Stimulated activated CD4-positive, alpha-beta T cell treated with anti-CD3 and anti-CD28 coated beads, Interleukin-2, amount 100 ng/mL, for 4 hours (primary cell): ENCODE measurements at places on chromosomes 5 and 9.

DNA sequence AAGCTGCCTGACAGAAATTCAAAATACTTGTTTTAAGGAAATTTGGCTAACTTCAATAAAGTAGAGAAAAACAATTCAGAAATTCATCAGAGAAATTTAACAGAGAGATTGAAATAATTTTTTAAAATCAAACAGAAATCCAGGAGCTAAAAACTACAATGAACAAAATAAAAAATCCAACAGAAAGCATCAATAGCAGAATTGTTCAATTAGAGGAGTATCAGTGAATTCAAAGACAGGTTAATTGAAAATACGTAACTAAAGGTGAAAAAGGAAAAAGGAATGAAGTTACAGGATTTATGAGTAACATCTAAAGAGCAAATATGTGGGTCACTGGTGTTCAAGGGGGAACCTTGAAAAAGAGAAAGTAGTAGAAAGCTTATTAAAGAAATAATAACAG lies 36.8 kb downstream of the FANCC start:
- DNase-seq: no peak

DNA sequence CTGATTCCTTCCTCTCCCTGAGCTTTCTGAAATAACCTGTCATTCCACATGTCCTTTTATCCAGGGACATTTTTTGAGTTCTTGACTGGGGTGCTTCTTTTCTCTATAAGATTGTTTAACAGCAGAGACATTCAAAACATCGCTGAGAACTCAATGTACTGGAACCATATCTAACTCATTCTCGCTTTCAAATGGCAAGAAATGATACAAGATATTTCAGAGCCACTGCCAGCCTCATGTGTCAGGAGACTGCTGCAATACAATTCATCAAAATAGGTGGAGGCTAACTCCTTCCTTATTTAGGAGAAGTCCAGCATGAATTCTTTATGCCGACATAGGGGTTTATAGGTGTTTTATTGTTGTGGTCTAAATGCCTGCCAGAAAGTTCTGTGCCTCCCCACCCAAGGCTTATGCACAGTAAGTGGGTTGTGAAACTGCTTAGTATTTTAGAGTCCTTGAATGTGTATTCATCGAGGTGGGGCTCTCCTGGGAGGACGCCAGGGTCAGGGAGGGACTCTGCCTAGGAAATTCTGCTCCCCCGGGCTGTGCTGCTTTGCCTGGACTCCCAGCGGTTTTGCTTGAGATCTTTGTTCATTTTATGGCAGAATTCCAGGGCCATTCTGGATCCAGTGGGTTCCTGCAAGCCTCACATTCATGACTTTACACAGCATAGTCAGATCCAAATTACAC lies 53.9 kb downstream of the ZNF474 start:
- DNase-seq: no peak

DNA sequence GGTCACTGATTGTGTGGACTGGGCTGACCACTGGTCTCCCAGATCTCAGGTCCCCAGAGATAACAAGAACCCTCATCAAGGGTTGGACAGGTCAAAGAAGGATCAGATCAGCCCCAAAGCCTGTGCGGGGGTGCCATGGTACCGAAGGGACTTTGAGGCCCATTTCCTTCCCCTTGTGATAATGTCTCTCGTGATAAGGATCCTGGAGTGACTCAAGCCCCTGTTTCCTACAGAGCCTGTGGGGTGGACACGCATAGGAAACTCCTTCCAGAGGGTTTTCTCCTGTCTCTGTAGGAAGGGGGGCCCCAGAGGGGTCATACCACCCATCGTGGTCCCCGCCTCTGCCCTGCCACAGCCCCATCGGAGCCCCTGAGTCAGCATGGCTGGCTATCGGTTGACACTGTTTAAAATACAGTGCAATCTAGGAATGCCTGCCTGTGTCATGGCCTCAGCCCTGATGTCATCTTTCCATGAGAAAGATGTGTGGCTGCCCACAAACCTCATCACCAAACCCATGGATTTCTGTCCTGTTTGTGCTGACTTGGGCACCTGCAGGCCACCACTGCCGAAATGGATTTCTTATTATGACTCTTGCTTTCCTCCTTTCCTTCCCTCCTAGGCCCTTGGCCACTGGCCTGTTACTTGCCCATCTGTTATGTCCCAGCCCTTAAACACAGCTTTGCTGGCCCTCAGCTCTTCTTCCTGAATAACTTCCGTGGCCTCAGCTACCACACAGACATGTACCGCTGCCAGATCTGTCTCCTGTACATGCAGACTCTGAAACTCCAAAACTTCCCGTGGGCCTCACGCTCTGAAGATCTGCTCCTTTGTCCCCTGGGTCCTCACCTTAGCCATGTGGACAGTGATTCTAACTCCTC lies 2.9 kb upstream of the CSF2 start:
- DNase-seq: no peak

- no peak for DNase-seq
Observed at GRCh38 chr5:39314591-39314990, 49.7 kb downstream of the C9 start.

DNA sequence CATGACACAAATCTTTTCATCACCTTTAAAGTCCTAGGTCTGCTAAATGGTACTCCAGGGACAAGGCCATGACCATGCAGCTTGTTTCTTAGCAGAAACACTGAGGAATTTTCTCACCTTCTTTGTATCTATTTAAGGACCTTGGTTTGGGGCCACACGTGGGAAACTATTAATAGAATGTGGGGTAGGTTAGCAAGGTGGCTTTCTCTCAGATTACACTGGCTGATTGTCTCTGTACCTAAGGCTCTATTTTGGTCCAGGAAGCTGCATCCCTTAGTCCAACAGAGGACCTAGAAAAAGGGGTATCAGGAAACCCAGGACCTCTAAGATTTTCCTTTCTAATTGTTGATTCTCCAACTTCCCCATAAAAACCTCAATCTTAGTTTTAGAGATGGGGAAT lies 36.3 kb upstream of the FRMD3 start:
- DNase-seq: no peak

DNA sequence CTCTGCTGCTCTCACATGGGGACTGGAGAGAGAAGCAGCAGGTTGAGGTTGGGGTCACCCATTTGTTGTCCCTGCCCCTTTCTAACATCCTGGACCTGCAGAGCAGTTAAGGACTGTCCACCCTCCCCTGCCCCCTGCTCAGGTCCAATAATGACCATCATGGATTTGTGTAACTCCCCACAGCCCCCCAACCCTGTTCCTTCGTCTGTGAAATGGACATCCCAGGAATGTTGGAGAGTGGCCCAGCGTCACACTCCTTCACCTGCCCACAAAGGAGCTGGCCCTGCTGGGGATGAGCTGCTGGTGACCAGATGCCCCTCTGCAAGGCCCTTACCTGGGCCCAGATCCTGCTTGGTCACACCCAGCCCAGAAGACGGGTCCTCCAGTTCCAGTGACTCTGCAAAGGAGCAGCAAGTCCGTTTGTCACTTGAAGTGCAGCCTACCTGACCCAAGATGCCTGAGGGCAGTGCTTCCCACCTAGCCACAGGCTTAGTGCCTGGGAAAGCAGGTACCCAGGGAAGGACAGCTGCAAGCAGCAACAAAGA lies 10.4 kb downstream of the CD74 start:
- no peak for DNase-seq

DNA sequence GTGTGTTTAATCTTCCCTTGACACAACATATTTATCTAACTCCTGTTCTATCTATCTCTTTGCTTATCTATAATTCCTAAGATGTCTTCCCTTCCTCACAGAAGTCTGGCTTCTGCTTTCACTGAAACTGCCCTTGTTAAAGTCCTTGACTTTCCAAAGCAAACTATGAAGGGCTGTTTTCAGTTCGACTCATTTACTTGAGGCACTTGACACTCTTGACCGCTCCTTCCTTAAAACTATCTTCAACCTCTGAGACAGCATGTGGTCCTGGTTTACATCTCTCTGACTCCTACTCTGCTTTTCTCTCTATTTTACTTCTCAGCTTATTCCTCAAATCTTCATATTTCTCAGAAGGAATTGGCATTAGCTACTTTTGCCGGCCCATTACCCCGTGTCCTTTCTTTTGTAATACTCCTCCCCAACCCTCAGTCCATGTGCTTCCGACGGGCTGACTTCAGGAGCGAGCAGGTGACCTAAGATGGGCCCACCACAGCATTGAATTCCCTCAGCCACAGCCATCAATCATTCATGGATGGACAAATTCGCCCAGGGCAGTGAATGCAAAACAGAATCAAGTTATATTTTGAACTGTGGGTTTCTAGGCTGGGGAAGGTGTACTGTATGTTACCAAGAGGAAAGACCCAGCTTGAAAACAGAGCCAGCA lies 1089.2 kb downstream of the PTPRD start:
- no peak for DNase-seq

- DNase-seq: no peak
Observed at GRCh38 chr5:68734781-68735180, 359.0 kb upstream of the SLC30A5 start.

GRCh38 chr5:132264546-132265335 lies 7.2 kb downstream of the PDLIM4 start:
- no peak for DNase-seq

GRCh38 chr9:297104-297972 lies 82.7 kb downstream of the DOCK8 start:
- DNase-seq: no peak

DNA sequence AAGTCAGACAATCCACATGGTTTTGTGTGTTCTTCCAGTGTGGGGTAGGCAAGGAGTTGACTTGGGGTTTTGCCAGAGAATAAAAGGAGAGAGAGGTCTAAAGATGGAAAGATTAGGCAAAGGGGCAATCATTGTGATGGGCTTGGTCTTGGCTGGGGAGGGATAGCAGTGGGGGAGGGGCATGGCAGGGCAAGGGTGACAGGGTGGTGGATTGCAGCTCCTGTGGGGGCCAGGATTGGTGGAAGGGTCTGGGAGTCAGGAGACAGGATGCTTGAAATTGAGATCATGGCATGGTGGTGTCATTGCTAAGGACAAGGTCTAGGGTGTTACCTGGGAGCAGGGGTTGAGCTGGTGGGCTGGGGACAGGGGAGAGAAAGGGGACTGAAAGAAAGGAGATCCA lies 57.6 kb downstream of the ZNF618 start:
- DNase-seq: no peak

- peak; percentile 96 for DNase-seq
Observed at GRCh38 chr5:115544436-115545350, at the start of gene FEM1C. FEM1C (minus strand) TSS chr5:115544775; CDS start chr5:115543493, 1,282 bp downstream.

DNA sequence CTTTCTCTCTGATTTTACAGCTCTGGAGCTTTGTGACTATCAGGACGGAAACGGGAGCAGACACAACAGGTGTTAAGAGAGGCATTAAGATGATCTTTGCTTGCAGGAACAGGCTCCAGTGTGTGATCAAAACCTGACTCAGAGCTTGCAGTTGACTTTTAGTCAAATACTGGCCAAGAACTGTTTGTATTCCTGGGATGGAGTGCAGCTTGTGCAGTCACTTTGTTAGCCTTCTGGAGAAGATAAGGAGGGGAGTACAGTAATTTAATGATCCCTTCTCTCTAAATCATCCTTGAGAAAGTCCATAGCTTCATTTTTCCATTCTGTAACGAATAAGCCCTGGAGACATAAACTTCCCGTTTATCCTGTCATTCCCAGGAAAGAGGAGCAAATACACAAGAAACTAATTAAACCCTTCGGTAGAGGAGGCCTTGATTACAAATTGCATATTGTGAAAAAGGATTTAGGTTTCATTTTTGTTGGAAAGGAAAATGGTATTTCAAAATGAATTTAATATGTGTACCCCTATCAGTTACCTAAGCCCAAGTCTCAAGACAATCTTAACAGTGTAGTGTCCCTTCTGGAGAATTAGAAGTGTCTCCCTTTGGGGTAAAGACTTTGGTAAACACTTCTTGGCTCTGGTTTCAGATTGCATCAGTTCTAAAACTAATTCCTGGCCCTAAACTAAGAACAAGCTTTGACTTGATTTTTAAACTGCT lies 3.1 kb upstream of the STOM start:
- no peak for DNase-seq

DNA sequence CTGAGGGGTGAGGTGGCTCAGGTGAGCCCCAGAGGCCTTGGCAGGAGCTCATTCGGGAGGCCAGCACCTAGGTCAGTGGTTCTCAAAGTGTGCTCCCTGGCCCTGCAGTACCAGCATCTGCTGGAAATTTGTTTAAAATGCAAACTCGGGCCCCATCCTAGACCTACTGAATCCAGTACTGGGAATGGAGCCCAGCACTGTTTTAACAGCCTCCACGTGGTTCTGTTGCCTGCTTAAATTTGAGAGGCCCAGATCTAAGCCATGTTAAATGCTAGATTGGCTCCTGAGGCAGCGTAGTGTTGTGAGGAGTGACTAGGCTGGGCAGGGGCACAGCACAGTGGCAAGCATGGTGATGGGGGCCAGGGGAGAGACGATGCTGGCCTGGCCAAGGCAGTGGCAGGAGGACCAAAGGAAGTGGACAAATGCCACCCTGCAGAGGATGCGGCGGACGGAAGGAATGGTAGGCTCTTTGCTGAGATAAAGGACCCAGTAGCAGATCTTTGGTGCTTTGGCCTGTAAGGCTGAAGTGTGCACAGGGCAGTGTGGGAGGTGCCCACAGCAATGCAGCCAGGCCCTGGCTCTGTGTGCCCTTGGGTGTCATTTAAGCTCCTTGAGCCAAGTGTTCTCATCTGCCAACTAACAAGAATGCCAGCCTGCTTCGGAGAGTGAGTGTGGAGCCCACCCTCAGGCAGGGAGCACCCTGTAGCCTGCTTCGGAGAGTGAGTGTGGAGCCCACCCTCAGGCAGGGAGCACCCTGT lies 4.2 kb downstream of the PRR7 start:
- no peak for DNase-seq

DNA sequence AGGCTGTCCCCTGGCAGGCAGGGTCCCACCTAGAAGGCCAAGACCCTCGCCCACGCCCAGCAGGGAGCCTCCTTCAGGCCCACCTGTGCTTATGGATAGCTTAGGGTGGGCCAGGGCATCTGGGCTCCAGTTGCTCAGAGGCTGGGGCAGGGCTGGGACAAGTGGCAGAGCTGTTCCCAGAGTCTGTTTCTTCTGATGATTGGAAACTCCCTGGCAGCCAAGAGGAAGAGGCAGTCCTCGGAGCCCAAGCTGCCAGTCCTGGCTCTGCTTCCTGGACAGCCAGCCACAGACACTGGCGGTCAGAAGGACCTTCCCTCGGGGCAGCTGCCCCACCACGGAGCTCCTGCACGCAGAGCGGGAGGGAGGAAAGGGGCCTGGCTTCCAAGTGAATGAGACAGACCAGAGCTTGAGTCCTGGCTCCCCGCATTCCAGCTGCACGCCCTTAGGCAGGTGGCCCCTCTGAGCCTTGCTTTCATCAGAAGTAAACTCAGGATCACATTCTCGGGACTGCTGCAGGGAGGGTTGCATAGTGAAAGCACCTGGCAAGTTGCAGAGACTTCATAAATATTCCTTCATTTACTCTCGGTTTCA lies 37.9 kb upstream of the GABRP start:
- no peak for DNase-seq
